Putamen (tissue), 1 donor: ENCODE measurements at places on chromosomes 2 and 18.

DNA sequence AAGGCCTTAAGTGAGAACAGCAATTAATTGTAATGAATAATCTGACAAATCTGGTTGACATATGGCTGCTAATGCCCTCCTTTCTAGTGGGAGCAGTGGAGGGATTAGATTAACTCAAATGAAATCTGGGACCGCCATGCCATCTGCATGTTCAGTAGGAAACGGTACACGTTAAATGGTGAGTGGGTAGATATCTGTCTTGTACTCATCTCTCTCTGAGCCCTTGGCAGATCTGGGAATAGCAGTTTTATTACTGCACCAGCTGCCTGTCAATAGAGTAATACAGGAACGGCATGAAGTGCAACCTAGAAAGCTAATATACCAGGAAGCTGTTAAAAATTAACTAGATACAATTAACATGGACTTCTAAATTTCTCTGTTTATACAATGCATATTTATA is 258.8 kb downstream of the GPD2 start:
- DNase-seq: peak; percentile 33

DNA sequence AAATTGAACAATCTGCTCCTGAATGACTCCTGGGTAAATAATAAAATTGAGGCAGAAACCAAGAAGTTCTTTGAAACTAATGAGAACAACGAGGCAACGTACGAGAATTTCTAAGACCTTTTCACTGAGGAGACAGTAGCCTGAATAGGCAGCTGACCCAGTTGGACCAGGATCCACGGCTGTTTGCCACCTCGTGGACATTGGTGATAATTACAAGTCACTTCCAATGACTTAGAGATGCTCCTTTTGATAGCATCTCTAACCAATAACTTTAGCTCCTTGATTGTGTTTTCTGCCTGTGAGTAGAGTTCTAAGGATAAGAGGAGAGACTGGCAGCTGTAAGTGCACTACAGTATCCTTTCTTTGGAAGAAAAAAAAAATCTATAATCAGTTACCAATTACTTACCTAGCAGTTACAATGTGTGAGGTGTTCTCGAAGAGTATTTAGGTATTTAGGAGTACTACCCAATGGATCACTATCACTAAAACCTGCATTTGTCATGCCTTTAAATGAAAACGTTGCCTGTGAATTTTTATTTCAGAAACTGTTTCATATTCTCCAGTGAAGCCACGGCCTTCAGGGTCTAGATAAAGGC is 31.3 kb upstream of the CNTNAP5 start:
- no peak for DNase-seq

- no peak for DNase-seq
Observed at GRCh38 chr2:211453311-211453887, 897.0 kb downstream of the CPS1 start.

DNA sequence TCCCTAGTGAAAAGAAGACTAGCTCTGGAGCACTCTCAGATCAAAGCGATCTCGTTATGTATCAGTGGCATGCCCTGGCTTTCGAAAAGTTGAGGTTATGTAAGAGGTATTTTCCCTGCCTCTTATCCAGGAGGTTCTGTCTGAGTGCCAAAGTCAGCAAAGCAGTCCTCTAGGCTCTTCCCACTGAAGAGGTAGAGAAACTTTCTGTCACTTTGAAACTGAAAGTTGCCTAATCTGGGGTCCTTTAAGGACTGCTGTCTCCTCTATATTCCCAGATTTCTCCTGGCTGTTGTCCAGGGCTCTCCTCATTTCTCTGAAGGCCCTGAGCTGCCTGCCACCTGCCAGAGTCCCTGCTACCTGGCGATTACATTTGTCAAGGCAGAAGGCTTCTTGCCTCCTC is 96.3 kb downstream of the B3GNT2 start:
- peak; percentile 53 for DNase-seq

- DNase-seq: no peak
Observed at GRCh38 chr2:226366920-226367319, 432.7 kb downstream of the IRS1 start.

DNA sequence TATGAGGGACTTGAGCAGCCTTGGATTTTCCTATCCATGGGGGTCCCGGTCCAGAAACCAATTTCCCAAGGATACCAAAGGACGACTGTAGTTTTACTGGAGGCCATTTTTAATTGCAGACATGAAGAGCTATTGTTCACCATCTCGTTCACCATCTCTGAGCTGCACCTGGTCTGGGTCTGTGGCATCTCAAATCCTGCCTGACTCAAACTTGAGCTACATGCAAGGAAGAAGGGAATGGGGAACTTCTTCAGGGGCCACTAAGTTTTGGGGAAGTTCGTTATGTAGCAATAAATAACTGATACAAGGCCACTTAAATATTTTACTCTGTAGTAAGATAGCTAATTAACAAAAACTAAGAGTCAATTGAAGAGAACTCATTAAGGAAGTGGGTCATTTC is 2.1 kb upstream of the SMCHD1 start:
- DNase-seq: no peak

DNA sequence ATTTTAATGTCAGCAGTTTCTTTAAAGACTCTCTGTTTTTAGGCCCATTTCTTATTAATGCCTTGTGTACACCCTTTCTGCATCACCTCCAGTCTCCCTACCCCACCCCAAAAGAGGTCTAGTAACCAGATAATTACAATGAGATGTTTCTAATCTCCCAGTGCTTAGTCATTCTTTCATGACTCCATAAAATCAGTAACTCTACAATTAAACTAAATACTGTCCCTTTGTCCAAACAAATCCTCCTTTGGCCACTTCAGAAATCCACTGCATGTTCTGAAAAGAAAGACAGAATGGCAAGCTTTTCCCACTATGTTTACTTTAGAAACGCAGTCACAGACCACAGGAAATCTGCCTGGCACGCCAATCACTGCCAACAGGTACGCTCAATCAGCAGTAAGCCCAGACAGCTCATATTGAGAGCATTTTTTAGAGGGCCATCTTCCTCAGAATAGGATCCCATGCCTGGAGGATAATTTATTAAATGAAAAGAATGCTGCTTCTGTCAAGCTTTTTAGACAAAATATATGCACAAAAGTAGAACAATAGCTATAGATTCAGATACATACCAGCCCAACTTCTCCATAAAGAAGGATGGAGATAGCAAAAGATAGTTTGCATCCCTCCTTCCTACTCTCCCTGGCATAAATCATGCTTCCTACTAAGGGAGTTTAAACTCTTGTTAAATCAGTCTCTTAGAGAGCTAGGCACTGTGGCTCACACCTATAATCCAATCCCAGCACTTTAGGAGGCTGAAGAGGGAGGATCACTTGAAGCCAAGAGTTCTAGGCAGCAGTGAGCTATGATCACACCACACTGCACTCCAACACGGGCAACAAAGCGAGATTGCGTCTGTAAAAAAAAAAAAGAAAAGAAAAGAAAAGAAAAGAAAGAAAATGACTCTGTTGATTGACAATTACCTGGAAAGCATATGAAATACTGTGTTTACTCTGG is 14.6 kb downstream of the CLASP1 start:
- DNase-seq: no peak

DNA sequence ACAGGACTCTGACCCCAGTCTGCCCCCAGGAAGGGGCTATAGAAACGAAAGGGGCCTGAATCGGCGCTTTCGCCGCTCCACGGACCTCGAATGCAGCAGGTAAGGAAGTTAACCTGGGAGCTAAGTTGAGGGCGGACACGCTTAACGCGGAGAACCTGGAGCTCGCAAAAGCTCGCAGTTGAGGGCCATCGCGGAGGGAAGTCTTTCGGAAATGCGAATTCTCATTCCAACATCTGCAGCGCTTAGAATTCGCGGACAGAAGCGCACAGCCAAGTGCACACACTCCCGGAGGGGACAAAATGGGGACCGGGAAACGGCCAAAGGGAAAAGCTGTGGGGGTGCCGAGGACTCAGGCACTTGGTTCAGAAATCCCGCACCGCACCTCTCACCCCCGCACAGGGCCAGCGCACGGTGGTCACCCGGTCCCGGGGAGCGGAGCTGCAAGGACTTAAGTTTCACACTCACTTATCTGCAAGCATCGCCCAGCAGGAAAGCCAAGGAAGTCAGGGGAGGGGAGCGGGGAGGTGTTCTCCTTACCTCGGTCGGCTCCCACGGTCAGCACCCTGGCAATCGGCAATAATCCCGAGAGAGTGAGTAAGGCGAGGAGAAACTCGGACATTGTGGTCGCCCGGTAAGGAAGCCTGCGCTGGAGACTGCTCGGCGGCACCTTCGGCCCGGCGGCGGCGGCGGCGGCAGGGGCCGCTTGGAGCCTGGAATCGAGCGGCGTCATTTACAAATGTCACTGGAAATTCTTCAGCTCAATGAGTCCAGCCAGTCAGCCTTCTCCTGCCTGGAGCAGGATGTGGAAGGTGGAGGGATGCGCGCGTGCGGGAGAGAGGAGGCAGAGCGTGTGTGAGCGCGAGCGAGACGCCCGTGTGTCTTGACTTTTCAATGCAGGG is 456 bp downstream of the LRP1B start:
- DNase-seq: peak; percentile 73

DNA sequence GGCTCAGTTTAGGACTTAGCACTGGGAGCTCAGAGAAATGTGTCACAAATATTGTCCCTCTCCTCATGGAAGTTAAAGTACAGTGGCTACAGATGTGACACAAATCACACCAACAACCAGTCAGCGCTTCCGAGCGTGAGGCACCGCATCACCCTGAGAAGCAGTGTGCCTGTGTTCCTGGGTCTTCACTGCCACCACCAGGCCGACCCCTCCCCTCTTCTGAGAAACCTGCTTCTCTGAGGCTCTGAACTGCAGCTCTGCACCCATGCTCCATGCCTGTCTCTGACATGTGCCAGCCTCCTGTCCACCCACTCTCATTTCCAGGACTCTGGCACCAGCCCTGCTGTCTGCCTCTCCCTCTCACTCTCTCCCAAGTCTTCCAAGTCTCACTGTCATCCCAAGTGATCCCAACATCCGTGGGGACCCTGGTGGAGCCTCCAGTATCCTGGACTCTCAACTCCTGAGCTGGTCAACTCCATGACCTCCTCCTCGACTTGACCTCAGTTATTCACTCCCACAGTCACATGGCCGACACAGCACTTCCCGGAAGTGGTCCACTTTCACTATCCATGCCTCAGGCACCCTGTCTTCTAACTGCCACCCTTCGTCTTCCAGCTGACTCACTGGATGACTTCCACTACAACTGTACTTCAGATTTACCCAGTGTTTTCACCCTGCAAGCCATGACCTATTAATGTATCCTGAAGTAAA is 73.5 kb downstream of the FBXO15 start:
- DNase-seq: no peak

- peak; percentile 15 for DNase-seq
Observed at GRCh38 chr2:164538240-164538866, 82.9 kb downstream of the GRB14 start.

GRCh38 chr2:58194458-58194857 is 46.7 kb downstream of the FANCL start:
- no peak for DNase-seq

GRCh38 chr2:168974428-168974827 is 56.7 kb downstream of the ABCB11 start:
- no peak for DNase-seq

DNA sequence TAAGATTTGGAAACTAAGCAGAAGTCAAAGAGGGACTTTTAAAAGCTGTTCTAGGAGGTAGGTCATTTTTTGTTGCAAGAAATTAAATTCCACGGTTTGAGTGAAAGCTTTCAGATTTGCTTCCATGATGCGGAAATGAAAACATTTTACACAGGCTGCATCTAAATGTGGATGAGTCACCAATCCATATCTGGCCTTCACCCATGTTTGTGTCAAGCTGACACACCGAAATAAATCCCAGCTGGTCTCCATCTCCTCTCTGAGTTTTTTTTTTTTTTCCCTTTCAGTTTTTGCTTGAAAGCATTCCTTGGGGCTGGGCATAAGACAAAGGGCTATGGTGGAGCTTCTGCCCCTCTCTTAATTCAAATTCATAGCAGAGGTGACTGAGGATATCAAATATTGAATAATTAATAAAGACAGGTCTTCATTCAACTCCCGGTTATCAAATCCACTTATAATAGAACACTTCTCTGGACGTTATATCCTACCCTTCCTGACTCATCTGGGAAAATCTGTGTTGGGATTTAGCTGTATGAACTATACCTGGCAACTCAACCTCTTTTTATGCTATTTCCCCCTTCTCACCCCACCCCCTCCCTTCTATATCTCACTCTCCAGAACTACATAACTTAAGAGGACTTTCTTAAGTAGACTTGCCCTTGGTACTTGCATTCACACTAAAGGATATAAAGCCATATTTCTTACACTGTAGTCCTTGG is 558.3 kb upstream of the GCFC2 start:
- DNase-seq: no peak

GRCh38 chr2:46699934-46700256 is 215.7 kb downstream of the MCFD2 start:
- no peak for DNase-seq

DNA sequence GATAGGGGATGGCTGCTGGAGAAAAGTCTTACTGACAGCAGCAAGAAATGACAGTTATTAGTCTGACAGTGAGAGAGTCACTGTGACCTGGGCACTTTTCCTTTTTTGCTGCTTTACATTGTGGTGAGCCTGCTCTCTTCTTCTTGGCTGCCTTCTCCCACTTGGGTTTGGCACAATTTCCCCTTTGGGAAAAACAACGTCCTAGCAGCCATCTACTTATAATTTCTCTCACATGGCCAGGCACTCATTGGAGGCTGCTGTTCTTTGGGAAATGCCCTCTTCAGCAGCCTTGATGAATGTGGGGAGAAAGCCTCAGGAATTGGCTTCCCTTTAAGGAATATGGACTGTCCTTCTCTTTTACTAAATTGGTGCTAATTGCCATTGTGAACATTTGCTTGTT is 60.4 kb upstream of the SLC1A4 start:
- DNase-seq: no peak

- DNase-seq: no peak
Observed at GRCh38 chr18:40437517-40437916, 1517.5 kb upstream of the PIK3C3 start.

DNA sequence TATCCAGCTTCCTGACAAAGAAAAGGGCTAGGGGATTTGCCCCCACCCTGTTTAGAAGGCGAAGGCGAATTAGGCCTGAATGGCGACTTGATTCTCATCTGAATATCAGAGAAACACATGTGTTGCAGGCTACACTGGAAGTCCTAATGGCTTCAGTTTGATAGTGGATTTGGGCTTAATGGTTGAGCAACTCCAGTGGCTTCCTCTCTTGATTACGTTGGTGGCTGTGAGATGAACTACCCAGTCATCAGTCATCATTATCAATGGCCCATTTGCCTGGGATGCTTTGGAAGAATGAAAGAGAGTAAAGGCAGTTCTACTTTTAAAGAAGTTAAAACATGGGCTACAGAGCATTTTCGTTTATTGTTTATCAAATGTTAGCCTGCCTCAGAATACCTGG is 60.9 kb upstream of the IL1R1 start:
- DNase-seq: no peak

DNA sequence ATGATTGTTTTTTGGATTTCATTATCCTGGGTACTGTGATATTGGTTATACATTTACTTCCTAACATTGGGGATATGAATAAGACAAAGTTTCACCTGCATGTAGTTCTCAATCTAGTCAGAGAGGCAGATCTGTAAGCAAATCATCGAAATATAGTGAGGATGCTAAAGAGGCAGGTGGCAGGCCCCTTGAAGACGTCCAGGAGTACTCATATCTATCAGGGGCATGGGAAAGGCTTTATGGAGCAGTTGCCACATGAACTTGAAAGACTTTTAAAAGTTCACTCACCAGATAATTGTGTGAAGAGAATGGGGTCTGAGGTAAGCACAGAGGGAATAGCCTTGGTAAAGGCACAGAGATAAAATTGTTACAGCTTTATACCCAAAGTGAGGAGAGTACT is 78.8 kb downstream of the EHBP1 start:
- no peak for DNase-seq
